ENCODE measurements at places on chromosomes 3 and 15. TPM values are rescaled to one million over a fixed set of nuclear protein-coding genes. Genes with fewer than 3 reads are reported as not detected.

EIF1B gene
- 26.6 TPM for total RNA-seq

MRAS gene
- not detected for total RNA-seq

AGBL1 gene
- total RNA-seq, result not detected

POLQ gene
- total RNA-seq, result 10.0 TPM

WDR49 gene
- not detected for total RNA-seq

- DNase-seq, result no peak
- no peaks in the 10 kb centered on the region for H3K4me1 ChIP-seq
- H3K27me3 ChIP-seq, result no peaks in the 10 kb centered on the region
- H3K36me3 ChIP-seq, result no peaks in the 10 kb centered on the region
Measured at GRCh38 chr3:30187366-30187765, 419.0 kb upstream of the TGFBR2 start.

GRCh38 chr3:120645083-120645845, 36.8 kb downstream of the HGD start:
- no peaks in the 10 kb centered on the region for H3K27me3 ChIP-seq
- H3K27ac ChIP-seq, result no peak overlapping the region
- H3K36me3 ChIP-seq, result no peaks in the 10 kb centered on the region
- peaks cover 6% of the 10 kb centered on the region for H3K4me1 ChIP-seq
- DNase-seq, result no peak
- no peak overlapping the region for H3K4me3 ChIP-seq

All from Karpas-422 (cell line).